ENCODE measurements at places on chromosomes 12 and 14.

GRCh38 chr14:37124614-37125013 lies 47.8 kb downstream of the SLC25A21 start:
- DNase-seq, result no peak

DNA sequence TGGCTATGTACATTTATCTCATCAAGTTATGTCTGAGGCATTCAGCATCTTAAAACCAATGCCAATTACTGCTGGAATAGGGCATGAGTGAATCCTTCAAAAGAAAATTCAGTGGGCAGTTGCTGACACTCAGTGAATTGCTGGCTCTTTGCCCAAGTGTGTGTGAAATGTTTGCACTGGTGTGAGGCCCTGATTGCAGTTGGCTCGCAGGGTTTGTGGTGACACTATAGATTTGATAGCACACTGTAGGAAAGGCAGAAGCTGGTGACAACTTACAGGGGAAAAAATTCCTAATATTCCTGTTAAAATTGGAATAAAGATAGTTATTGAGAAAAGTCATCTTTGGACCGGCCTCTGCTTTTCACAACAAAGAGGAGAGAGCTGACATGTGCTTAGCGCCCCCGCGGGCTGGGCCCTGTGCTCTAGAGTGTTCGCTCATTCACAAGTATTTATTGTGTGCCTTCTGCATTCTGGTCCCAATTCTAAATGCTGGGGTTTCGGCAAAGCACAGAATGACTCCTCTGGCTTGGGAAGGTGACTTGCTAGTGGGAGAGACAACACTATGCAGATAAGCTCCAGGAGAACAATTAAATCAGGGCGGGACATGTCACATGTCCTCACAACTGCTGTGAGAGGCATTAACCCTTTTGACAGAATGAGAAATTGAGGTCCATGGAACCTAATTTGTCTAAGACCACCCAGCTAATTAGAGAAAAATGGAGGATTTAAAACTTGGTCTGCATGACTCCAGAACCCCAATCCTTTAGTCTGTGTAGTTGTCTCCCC lies 418.7 kb downstream of the NPAS3 start:
- no peak for DNase-seq

GRCh38 chr14:95998656-95999055 lies 40.5 kb upstream of the C14orf132 start:
- no peak for DNase-seq

DNA sequence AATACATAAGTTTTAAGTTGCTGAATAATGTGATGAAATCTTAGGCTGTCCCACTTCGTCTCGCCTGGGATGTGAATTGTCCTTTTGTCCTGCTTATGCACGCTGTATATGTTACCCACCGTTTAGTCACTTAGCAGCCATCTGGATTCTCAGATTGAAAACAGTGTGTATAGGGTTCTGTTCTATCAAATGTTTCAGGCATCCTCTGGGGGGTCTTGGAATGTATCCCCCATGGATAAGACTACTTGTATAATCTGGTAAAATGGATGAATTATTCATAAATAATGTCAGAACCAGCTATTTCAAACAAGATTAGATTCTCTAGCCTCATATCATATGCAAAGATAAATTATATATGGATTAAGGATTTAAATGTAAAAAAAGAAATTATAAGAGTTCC lies 29.4 kb downstream of the NOPCHAP1 start:
- no peak for DNase-seq

- DNase-seq, result no peak
These were observed 2.8 kb downstream of the TNS2 start for GRCh38 chr12:53052419-53053217.

- no peak for DNase-seq
These were observed 55.6 kb downstream of the FRMD6 start for GRCh38 chr14:51707327-51707726.

Data from cortex of kidney (tissue), 1 donor.